Activated T-cell treated with anti-CD3 and anti-CD28 coated beads, Interleukin-2, amount 50 U/mL, for 72 hours (primary cell): ENCODE measurements at places on chromosomes 3 and 15. TPM values are rescaled to one million over a fixed set of nuclear protein-coding genes. Genes with fewer than 3 reads are reported as not detected.

Gene EFHB
- total RNA-seq: 0.89 TPM

Gene ALDH1L1
- 0.48 TPM for total RNA-seq

Gene RTP3
- not detected for total RNA-seq

Gene TMEM207
- total RNA-seq: not detected

Gene HHLA2
- total RNA-seq: 1.9 TPM

Gene ADAMTS9
- not detected for total RNA-seq

Gene SLC22A13
- total RNA-seq: 1.2 TPM
